ENCODE measurements at places on chromosomes 3 and 15.

DNA sequence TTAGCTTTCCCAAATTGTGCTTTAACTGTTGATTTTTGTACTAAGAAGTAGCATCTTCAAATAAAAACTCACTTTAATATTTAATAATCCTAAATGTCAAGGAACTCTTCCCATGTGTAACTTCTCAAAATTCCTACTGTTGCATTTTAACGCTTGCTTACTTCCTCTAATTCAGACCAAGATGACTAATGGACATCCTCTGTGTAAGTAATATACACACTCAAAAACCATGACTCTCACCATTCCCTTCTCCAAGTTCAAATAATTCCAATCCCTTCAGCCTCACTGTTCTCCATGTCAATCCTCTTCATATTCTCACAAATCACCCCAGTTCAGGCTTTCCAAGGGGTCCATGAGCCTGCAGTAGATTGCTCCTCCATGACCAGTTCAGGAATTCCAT, 13.0 kb downstream of the MRPL46 start:
- DNase-seq = no peak

- no peak for DNase-seq
Observed at GRCh38 chr15:37298271-37298670, 197.9 kb upstream of the MEIS2 start.

DNA sequence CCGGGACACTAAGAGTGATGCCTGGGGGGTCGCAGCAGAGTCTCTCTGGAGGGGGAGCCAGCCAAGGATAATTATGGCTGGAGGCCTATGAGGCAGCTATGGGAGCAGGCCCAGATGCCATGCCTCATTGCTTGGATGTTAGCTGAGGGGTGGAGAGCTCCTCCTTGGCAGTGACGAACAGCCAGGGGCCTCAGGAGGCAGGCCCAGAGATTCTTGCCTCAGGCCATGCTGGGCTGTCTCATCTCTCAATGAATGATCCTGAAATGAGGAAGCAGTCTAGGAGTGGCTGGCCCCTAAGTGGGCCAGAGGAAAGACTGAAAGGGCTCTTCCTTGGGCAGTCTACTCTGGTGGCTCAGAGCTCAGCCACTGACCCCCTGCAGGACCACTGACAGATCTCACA, 21.3 kb downstream of the KIF9 start:
- DNase-seq = no peak

GRCh38 chr3:158248261-158248660, 138.4 kb downstream of the RSRC1 start:
- no peak for DNase-seq

Measured in T-helper 9 cell (primary cell).